ENCODE measurements at places on chromosomes 2 and 18.

DNA sequence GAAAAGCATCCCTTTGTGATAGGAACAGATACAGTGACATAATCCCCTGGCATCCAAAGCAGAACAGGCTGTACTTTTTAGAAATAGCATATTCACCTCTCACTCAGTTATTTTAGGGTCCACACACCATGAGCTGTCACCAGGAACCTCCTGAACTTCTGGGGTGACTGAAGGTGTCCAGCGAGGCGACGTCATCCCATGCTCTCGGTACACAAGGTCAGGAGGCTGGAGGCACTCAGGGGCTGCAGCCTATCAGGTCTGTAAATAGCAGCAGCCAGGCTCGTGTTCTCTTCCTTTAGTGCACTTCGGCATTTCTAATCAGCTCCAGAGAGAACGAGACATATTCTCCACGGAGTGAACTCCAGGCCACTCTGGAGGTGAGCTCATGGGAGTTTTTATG lies 98.3 kb downstream of the GATA6 start:
- no peak for DNase-seq

GRCh38 chr2:129793431-129793902 lies 186.0 kb upstream of the RAB6C start:
- DNase-seq = no peak

- no peak for DNase-seq
These were observed 168.5 kb upstream of the ZSWIM2 start for GRCh38 chr2:187017438-187017837.

DNA sequence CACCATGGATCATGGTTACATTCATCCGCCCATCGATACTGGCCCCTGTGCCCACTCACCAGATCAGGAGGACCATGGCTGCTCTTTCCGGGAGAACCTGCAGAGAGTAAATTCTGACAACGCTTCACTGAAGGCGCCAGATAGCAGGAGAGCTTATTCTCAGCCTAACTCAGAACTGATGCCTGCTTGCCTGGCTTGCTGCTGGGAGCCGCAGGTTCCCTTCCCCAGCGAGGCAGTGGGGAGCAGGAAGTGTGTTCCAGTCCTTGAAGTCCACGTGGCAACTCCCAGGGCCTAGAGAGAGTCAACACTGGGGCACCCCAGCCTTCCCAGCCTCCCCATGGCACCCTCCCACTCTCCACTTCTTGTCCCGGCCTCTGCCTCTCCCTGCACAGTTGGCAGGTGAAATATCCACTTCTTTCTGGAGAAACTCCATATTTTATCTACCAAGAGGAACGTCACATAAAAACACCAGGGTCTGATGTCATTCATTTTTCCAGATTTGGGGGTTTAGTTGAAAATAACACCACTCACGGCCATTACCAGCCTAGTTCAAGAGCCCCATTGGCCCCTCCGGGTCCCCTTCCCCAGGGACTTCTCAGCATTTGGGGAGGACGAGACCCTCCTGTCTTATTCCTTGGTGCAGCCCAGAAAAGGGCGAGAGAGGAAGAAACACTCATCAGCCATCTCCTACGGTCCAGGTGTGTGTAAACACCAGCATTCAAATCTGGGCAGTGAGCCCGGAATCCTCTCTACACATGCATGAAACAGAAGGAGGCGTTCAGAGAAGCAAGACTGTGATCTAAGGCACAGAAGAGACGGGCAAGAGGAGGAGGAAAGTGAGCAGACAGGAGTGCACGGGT lies 3.5 kb upstream of the TUBB6 start:
- DNase-seq = no peak

DNA sequence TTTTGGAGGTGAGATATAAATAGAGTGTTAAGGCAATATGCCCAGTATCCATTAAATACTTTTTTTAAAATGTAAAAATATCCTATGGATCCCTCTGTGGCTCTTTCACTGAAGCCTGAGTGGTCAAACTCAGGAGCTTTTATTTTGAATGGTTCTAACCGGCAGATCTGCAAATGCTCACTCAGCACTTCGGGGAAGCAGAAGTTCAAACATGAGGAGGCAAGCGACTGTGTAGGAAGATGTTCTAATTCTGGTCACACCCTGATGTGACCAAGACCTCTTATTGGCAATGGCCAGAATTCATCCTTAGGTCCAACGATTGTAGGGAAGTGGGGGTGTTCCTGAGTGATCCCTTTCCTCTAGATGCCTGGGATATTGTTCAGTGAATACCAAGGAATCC lies 168.8 kb downstream of the CDCA7 start:
- DNase-seq = peak; percentile 84

DNA sequence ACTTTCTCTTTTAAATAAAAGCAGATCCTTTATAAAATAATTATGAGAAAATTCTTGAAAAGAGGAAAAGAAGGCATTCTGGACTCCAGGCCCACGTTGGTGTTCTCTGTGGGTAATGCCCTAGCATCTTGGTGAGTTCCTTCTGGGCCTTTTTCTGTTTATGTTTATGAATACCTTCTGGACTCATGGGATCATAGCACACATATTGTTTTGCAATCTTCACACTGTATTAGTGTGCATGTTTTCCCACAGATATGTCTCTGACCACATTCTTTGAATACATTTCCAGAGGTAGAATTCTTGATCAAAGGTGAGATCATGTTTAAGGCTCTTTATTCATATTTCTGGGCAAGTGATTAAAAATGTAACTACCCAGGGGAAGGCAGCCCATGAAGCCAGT lies 15.9 kb downstream of the GLI2 start:
- no peak for DNase-seq

- DNase-seq = no peak
These were observed 403.2 kb downstream of the THSD7B start for GRCh38 chr2:137168552-137168951.

- DNase-seq = no peak
These were observed 3.2 kb downstream of the ZBTB7C start for GRCh38 chr18:48405978-48406377.

DNA sequence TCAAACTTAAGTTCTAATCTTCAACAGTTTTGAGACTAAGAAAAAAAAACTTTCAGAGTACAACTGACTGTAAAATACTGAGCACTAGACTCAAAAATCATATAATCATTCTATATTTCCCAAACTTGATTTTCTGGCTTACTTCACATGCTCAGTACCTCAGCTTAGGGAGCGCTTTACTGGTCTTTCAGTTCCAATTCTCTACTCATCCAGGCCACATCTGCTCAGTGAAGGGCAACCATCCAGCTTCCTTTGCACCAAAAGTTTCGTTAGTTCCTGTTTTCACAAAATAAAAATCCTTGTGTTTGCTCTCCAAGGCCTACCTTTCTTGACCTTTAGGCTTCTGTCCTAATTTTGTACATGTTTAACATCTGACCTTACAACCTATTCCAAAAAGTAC lies 287.6 kb upstream of the LRRTM1 start:
- DNase-seq = no peak

GRCh38 chr18:43777636-43778304 lies 500.5 kb upstream of the SYT4 start:
- DNase-seq = no peak

DNA sequence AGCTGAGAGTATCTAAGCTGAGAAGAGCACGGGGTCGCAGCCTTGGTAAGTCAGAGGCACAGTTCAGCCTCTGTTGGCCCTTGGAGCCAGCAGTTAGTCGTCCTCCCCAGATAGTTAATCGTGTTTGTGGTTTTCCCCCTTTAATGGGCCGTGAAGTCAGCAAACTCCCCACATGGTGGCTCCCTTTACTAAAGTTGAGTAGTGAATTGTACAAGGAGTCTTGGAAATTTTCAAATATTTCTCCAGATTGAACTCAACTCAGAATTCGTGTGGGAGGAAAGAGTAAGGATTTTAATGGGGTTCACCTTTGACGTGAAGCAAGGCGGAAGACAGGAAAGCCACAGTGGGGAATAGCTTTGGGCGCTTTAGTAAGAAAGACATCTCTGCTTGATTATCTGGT lies 2.4 kb upstream of the ADCYAP1 start:
- DNase-seq = no peak

- no peak for DNase-seq
These were observed 1075.2 kb upstream of the NRXN1 start for GRCh38 chr2:52107124-52107523.

- no peak for DNase-seq
These were observed 3.6 kb downstream of the ARID5A start for GRCh38 chr2:96540136-96540535.

DNA sequence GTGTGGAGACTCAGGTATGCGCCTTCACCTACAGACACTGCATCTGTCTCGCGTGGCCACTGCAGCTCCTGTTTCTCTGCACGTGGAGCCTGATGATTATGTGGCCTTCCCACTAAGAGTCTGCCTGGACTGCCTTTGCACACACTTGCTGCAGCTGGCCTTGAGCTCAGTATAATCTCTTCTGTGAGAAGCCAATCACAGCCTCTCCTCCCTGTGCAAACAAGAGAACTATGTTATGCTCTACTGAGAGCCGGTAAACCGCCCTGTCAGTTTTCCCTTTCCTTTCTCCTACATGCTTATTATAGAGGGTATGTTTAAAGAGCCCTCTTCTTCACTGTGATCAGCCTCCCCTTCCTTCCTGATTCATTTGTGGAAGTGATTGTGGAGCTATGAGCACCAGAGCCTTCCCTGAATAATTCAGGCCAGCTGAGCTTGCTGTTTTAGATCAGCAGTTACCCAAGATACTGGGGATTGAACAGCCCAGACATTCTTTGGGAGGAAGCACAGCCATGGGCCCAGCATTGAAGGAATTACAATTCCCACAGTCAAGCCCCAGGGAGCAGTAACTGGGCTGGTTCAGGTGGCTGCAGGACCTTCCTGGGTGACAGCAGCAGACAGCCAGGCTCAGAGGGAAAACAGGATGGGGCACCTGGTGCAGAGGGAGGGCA lies 3.7 kb upstream of the TGFA start:
- peak; percentile 13 for DNase-seq

DNA sequence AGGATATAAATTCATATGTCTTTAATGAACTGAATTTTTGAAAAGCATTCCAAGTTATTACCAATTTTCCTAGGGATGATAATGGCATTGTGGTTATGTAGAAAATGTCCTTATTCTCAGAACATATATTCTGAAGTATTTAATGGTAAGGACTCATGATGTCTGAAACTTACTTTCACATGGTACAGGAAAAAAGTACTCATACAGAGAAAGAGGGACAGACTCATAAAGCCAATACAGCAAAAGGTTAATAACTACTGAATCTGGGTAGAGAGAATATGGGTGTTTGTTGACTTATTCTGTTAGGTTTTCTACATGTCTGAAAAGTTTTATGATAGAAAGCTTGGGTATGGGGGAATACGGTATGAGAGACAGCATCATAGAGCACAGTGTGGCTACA lies 84.3 kb upstream of the SERTAD2 start:
- no peak for DNase-seq

DNA sequence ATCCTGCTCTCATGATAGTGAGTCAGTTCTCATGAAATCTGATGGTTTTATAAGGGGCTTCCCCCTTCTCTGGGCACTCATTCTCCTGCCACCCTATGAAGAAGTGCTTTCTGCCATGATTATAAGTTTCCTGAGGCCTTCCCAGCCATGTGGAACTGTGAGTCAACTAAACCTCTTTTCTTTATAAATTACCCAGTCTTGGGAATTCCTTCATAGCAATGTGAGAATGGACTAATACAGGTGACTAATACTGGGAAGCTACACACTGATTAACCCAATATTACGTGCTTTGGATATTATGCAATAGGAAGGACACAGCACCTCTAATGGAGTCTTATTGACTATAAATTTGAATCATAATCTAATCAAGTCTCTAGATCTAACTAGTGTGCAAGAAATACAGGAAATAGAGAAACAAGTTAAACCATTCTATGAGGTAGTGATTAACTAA lies 107.2 kb upstream of the ETAA1 start:
- peak; percentile 7 for DNase-seq

GRCh38 chr2:85648619-85649018 lies 19.4 kb downstream of the SFTPB start:
- DNase-seq = peak; percentile 54

GRCh38 chr2:147108548-147108947 lies 736.3 kb upstream of the ACVR2A start:
- no peak for DNase-seq

- no peak for DNase-seq
These were observed 186.1 kb downstream of the TWIST2 start for GRCh38 chr2:239033801-239034560.

DNA sequence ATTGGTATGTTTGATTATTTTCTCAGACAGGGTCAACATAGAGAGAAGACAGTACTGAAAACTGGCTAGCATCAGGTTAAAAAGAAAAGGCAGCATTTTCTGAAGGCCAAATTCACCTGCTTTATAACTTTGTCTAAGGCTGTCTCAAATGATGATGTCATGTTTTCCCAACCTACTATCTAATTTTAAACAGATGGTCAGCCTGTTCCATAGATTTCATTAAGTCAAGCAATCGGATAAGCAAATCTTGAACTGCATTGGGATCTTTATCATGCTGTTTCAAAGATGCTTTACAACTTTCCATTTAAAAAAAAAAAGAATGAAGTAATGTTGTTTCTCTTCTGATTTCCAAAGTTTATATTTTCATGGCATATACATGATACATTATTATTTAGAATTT lies 56.3 kb upstream of the SPOPL start:
- no peak for DNase-seq

DNA sequence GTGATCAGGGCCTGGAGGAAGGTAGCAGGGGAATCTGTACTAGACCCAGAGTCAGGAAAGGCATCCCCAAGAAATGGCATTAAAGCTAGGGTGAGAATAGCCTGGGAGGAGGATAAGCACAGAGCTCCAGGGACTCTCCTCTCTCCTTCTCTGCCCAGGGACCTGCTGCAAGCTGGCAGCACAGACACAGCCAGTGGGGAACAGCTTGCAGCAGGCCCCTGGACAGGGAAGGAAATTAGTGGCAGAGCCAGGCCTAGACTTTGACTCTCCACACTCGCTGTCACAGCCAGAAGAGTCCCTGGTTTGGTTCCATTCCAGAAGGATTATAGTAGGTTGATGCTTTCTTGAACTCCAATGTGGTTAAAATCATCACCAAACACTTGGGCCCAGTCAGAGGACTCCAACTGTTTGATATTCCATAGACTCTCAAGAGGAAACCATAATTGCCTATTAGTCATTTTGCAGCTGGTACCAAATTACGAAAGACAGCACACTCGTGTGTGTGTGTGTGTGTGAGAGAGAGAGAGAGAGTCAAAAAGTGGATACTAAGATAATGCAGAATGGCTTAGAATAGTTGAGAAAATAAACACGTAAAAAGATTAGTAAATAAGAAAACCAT lies 95.5 kb upstream of the ATP8B1 start:
- DNase-seq = no peak

GRCh38 chr2:212484563-212485080 lies 54.0 kb downstream of the ERBB4 start:
- no peak for DNase-seq

DNA sequence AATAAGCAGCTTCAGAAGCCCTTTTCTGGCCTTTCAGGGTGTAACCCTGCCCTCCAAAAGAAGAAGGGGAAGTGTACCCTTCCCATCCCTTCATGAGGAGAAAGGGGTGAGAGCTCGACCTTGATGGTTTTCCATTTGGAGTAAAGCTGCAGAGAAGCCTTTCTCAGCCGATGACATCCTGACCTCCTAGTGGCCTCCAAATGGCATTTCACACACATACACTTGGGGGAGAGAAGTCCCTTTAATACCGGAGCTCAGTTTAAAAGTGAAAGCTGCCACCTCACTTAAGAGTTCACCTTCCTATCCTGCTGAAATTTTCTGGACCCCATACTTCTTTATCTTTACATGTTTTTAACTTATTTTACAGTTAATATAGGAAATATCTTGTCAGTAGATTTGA lies 716.7 kb downstream of the DCDC2C start:
- no peak for DNase-seq

- no peak for DNase-seq
These were observed 6.6 kb upstream of the ASNSD1 start for GRCh38 chr2:189654641-189655040.
